ENCODE measurements at places on chromosomes 12 and 14.

DNA sequence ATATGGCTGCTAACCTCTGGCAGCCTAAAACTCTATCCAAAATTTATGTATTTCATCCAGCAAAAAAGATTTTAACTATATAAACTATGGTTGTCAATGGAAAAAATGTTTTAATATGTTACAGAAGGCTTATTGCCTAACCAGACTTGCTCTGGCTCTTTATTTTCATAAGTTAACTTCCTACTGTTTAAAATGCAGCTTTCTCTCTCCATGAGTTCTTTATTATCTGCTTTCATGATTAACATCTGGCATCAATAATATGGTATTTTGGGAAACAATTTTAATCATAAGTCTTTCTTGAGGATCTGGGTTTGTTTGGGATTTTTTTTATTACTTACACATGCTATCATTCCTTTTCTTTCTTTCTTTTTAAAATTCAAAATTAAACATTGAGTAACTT is 20.5 kb downstream of the KERA start:
- no peak for DNase-seq

DNA sequence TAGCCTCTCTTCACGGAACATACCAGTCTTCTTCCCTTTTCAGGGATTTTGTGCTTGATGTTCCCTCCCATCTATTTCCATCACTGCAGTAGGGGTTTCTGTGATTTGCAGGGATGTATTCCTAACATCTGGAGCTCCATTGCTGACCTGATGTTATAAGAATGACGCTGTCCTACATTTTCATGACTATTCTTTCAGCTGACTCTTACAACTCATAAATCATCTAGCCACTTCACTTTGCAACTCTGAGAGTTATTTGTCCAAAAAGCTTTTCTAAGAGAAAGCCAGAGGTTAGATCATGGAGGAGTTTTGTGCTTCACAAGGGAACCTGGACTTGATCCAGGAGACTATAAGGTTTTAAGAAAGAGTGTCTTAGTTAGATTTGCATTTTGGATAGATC is 116.6 kb upstream of the FAR2 start:
- no peak for DNase-seq

- no peak for DNase-seq
Observed at GRCh38 chr14:83924259-83924658, 1605.7 kb upstream of the FLRT2 start.

DNA sequence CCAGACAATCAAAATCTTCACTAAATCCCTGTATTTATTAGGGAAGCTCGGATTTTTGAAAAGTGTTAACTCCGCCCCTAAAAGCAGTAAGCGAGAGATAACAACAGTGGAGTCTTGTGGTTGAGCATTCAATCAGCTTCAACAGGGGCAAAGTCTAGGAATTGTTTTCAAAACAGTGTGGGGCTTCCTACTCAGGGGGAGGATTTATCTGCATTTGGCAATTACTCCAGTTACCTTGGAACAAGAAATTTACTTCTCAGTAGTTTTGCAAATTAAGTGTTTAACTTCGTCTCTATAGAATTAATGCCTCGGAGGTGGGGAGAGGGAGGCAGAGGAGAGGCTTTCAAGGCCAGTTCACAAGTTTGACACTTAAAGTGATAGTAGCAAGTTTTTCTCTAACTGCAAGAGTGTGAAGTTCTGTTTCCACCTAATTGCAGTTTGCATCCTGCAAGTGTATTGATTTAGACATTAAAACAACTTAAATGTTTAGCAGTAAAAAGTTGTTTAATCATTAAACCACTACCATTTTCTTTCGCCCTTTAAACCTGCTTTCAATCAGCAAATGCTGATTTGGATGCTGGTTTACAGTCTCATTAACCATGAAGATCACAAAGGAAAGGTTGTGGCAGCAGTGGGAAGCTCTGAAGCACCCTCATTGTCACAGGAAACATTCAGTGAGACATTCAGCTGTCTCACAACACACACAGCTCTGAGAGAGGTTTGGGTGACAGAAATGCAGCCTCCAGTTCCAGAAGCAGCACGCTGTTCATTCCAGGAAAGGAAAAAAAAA is 102.0 kb downstream of the HMGA2 start:
- DNase-seq = no peak

DNA sequence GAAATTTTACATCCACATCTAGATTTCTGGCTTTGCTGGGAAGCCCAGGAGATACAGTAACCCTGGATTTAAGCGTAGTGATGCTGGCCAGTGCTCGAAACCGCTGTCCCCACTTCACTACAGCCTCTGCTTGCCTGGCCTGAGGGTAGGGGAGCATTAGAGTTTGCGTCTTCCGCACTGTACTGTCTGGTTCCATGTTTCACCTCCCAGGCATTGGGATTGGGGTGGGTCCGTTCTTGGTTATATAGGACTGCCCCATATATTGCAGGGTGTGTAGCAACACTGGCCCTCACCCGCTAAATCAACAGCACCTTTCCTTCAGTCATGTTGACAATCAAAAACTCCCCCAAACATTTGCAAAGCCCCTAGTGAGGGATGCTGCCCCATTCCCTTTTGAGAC is 240.8 kb downstream of the ZFP36L1 start:
- no peak for DNase-seq

GRCh38 chr12:103924761-103925641 is 5.2 kb upstream of the HSP90B1 start:
- no peak for DNase-seq

- DNase-seq = no peak
Observed at GRCh38 chr12:70468741-70469140, 102.7 kb downstream of the KCNMB4 start.

Measured in left ventricle myocardium superior (tissue), 1 donor.